ENCODE measurements at places on chromosomes 2 and 18.

DNA sequence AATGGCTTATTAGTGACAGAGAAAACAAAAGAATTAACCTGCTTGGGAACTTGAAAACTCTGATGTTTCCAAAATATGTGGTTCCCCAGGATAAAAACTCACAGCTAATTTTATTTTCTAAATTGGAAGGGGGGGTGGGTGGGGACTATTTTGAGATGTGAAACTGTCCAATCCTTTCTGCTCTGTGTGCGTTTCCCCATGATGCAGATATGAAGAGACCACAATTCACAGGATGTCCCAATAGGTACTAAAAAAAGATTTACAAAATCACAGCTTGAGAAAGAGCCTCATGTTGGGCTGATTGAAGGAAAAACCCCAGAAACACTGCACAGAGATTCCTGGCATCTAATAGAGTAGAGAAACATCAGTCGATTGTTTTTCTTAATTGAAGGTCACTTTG, 273.2 kb downstream of the ARHGAP15 start:
- no peak for DNase-seq

DNA sequence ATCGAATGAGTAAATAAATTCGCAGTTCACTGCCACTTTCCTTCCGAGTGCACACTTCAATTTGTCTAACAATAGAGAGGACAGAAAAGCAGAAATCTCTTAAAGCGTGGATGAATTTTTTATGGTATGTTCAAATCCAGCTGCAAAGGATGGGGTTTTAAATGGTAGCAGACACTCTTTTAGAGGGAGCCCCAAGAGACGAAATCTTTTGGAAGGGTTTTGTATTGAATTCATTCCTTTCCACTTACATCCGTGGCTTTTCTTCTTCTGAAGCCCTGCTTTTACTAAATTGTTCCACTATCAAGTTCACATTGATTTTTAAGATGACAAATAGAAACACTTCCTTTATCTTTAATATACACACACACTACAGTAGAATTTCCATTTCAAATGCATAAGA, 680.7 kb downstream of the NR4A2 start:
- no peak for DNase-seq

DNA sequence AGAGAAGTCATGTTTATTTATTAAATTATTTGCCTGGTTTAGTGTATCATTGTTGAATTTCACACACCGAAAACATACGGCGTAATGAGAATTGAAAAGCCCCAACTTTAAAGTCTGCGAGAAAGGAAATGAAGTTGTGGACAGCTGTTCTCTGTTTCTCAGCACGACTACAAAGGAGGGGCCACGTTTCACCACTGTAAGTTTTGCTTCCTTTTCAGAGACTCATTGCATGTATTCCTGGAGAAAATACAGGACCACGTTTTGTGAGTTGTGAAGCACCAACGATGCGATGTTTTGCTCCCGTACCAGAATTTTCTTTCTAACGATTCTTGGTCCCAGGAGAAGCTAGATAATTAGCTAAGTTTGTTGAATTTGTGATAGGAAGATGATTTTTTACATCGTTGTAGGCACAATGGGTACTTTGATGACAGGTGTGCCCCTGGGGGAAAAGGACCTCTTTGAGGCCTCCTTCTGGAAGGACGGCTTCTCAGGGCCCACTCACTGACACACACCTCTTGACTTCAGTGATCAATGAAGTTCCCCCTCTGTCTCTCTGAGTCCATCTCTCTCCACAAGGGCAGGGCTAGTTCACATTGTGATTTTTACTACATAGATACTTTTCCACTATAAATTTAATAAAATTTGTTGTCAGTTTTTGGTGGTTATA, 23.7 kb upstream of the ACKR3 start:
- DNase-seq = no peak

DNA sequence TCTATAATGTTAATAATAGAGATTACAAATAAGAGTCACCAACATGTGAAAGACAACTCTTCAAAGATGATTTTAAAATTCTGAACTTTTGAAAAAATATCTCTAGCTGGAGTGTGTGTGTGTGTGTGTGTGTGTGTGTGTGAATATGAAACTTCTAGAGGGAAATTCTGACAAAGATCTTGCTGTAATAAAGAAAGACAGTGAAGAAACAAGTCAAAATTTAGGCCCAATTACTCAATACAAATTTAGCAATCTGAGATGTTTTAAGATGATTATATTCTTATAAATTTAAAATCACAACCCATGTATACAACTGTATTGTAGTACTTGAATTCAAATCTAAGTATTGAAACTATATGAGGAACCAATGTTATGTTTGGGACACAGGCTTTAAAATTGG, 57.2 kb upstream of the UGP2 start:
- DNase-seq = no peak

GRCh38 chr2:73935641-73936040, 9.0 kb downstream of the DGUOK start:
- no peak for DNase-seq

DNA sequence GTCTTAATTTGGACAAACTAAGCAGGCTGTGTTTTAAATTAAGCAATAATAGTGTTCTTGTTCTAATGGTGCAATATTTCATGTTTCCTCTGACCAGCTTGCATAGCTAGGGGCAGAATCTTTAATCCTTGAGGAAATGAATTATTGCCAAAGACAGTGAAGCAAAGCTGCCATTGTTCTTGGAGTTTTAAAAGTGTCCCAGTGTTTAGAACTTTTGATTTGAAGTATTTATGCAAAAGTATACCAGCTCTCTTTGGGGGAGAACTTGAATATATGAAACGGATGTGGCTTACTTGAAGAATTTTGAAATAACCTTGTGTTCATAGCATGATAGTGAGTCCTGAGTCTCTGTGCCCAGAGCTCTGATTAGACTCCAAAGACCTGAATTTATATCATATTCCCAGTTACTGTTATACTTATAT, 33.4 kb downstream of the ITGA6 start:
- no peak for DNase-seq

DNA sequence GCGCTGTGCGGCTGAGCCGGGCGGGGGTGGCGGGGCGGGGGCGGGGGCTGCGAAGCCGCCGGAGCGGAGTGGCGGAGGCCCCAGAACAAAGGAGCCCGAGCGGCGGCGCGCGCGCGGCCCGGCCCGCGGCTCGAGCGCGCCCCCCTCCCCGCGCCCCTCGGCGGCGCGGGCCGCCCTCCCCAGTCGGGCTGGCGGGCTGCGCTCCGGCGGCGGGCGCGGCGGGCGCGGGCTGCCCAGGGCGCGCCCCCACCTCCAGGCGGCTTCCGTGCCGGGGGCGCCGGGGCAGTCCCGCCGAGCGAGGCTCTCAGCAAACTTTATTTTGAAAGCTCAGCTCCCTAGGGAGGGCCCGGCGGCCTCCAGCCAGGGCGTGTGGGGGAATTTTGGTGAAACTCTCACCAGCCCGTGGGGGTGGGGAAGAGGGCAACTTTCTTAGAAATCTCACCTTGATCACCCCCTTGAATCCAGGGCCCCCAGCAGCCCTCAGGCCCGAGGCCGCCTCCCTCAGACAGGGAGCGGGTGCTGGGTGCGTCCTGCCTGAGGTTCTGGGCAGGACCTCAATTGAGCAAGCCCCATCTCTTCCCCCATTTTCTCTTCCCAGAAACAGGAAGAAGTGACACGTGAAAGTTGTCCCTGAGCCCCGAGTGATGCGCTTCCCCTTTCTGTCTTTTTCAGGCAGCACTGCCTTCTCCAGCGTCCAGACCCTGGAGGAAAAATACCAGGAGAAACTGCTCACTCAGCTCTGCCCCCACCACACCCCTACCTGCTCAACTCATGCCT, 786 bp downstream of the TET3 start:
- DNase-seq = no peak

- no peak for DNase-seq
Measured at GRCh38 chr2:51953931-51954330, 922.0 kb upstream of the NRXN1 start.

- no peak for DNase-seq
Measured at GRCh38 chr18:8791171-8791651, 85.9 kb downstream of the MTCL1 start.

- no peak for DNase-seq
Measured at GRCh38 chr2:232809349-232810124, 33.2 kb upstream of the KCNJ13 start.

DNA sequence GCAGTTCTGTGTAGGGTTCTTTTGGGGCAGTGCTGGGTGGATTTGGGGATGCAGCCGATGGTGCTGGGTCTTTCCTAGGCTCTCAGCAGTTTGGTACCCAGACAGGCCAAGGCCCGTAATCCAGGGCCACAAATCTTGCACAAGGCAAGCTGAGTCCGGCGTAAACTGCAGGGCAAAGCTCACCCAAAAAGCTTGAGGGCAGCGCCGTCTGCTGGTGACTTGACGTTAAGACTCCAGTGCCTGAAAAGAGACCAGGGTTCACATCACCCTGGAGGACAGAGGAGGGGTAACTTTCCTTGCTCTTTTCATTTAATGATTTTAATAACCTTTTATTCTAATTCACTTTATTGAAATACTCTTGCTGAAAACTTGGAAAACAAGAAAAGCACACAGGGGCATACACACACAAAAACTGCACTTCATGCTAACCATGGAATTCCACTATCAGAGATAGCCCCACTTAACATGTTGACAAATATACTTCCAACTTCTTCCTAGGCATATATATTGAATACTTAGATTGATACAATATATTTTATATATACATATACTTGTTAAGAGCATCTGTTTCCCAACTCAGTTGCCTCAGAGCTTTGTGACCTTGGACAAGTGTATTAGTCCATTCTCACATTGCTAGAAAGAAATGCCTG, 38.9 kb downstream of the CNGA3 start:
- DNase-seq = peak; percentile 51

DNA sequence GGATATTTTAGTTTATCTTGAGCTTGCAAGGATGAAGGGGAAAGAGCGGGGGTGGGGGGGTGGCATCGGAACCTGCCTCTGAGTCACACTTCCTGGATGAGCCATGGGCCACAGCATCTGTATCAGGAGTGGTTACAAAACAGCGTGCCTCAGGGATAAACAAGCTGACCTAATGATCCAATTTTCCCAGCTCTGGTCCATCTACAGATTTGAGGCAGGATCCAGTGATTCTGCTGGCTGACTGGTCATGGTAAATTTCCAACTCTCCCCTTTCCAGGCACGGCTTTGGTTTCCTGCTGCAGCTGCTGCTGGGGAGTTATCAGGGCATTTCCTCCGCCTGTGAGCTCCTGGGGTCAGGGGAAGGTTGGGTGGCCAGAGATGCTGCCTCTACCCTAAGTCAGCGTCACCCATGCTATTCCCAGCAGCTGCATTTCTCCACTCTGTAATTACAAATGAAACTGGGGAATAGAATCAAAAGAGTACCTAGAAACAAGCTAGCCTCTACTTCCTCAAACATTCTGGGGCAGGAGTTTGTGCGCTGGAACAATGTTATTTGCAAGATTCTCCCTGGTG, 4.7 kb upstream of the HPCAL1 start:
- DNase-seq = no peak

DNA sequence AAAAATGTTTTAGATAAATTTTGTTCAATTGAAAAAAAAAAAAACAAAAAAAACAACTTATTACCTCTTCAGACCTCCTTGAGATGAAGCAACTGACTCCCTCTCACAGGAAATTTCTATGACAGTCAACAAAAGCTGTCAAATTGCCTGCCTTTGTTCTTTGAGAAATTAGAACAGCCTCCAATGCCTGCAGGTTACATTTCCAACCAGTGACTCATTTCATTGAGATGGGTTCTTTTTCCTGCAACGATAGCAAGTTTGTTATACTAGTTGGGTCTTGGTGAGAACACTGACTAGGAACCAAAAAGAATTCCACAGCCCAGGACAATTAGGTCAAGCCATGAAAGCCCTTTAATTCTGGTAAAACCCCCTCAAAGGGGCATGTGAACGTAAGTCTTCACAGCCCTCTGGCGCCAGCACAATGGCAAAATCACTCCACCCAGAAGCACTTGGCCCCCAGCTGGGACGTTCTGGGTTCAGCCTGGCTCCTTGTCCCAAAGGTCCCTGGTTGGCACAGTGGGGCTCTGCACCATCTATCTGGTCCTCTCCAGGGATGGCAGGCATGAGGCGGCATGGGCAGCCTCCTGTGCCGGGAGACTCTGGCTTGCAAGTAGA, 87.0 kb downstream of the SPP2 start:
- DNase-seq = no peak

DNA sequence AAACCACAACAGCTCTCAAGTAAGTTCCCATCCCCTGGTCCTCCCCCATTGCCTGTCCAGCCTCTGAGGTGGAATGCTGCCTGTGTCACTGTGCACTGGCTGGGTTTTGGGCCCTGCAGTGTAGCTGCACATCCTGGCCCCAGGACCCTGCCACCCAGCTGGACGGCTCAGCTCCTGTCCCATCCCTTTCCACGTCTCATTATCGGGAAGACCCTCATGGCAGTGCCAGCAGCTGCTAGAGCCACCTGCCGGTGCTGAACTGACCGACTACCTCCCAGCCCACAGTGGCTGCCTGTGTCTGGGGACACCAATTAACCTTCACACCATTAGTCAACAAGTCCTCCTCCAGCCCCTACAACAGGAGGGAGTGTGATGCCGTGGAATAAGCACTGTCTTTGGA, 31.9 kb downstream of the ADCY3 start:
- DNase-seq = no peak

GRCh38 chr2:12014088-12014960, 267.9 kb downstream of the LPIN1 start:
- DNase-seq = no peak

DNA sequence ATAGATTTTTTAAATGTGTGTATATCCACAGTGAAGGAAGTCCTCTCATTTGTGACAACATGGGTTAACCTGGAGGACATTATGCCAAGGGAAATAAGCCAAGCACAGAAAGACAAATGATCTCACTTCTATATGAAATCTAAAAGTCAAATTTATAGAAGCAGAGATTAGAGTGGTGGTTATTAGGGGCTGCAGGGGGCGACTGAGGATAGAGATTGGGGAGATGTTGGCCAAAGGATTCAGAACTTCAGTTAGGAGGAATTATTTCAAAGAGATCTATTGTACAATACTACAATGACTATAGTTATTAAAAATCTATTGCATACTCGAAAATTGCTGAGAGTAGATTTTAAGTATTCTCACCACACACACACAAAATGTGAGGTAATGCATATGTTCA, 252.4 kb upstream of the SLC39A10 start:
- DNase-seq = no peak

DNA sequence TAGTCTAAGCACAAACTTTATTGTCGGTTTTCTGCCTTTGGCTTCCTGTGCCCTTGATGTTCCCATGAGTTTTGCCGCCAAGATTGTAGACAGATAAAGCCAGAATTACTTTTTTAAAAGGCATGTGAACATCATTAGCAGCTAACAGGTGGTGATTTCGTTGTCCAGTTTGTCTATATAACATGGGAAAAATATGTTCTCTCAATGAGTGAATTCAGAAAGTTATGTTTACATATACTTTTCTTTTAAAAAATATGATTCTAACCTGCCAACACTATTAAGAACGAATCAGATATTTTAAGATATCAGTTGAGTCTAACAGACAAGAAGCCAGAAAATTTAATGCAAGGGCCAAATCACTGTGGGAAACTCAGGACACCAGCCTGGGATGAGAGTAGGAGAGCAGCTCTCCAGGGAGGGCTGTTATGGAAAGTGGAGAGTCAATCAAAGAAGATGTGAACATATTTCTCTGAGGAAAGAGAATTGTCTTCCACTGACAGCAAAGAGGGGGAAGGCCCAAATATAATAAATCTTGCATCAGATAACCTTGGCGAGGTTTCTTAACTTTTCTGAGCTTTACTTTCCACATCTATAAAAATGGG, 311.3 kb downstream of the ARHGAP15 start:
- DNase-seq = no peak

Data from C1 segment of cervical spinal cord (tissue), 14 donors.